Spleen (tissue), 13 donors: ENCODE measurements at places on chromosomes 7 and 10. TPM values are rescaled to one million over a fixed set of nuclear protein-coding genes. Genes with fewer than 3 reads are reported as not detected.
A peak's percentile ranks its signal among the peaks of the same experiment; 100 is the strongest.

DNA sequence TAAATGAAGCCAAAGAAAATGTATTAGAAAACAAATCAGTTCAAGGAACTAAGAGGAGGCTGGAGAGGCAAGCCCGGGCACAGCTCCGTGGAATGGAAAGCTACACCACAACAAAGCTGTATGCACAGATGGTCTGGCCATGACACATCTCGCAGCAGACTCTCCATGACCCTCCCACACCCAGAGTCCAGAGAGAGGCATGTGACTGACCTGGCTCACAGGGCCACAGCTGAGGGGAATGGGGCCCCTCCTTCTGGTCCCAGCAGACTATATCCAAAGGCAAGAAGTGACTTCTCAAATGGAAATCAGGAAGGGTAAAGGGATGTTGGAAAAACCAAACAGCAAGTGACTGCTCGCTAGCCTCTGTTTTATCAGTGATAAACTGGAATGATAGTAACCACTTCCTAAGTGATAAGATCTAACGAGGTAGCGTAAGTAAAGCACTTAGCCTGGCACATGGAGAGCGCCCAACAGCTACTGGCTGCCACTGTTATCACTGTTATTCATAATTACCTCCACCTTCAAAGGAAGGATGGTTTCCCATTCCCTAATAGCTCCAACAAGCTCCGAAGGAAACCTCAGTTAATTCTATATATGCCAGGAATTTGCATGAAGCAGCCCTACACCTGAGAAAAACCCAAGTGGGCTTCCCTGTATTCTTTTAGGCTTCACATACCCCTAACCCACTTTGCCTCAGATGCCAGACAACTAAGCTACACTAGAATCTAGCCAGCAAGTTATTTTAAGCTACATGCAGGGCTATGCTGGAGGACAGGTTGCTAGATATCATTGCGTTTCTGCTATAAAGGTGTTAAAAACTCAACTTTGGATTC is 8.4 kb downstream of the OSBPL3 start:
- no peak for DNase-seq

GRCh38 chr10:34386921-34387320 is 428.2 kb downstream of the PARD3 start:
- no peak for DNase-seq

DNA sequence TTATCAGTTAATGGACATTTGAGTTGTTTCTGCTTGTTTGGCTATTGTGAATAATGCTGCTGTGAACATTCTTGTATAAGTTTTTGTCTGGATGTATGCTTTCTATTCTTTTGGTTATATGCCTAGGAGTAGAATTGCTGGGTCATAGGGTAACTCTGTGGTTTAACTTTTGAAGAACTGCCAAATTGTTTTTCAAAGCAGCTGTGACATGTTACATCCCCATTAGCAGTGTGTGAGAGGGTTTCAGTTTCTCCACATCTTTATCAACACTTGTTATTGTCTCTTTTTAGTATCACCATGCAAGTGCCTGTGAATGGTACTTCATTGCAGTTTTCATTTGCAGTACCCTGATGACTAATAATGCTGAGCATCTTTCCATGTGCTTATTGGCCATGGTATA is 2.1 kb upstream of the NDUFB8 start:
- no peak for DNase-seq

GRCh38 chr10:3861795-3862194 is 76.8 kb upstream of the KLF6 start:
- DNase-seq: peak; percentile 72

GRCh38 chr7:101575168-101575567 is 53.9 kb downstream of the MYL10 start:
- DNase-seq: no peak

GRCh38 chr10:60388709-60389301 is 870 bp downstream of the ANK3 start:
- no peak for DNase-seq

- DNase-seq: no peak
These were observed 99.2 kb downstream of the ATXN7L1 start for GRCh38 chr7:105776986-105777910.

DNA sequence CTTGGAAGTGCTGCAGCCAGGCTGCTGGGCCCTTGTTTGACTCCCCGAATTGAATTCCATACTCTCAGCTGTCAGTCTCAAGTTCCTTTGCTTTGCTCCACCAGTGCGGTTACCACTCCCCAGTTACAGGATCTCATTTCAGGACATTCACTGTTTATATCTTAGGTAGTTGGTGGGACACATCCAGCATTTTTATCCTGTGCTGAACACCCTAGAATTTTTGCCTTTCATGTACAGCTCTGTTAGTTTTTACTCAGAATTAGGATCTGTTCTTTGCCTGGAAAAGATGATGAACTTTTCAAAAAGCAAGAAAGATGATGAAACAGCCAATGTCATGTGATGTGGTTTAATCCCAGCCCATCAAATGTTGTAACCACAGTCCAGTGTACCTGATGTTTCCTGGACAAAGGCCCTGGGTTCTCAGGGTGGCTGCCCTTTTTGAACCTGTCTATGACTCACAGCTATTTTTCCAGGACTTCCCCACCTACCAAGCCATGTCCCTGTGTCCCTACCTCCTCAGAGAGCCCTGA is 149.7 kb downstream of the NOC3L start:
- no peak for DNase-seq

The SYNPO2L gene
- not detected for total RNA-seq

- no peak for DNase-seq
These were observed 33.4 kb downstream of the XPNPEP1 start for GRCh38 chr10:109889867-109890266.

The WASHC2C gene
- 47.6 TPM for total RNA-seq

DNA sequence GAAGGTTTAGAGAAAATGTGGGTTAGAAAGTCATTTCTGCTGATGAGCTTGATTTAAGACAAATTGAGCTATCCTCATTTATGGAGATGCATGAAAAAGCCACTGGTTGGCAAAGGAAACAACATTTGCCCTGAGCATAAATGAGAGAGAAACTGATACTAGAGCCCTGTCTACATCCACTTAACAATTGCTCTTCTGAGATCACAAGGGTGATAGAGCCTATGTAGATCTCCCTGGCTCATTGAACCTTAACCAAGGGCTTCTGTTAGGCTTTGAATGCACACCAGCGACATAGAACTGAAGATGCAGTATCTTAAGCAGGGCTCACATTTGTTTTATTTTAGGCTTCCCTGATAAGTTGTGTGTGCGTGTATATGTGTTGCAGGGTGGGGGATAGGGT is 35.0 kb downstream of the GPR141 start:
- no peak for DNase-seq

The DCLRE1A gene
- 7.4 TPM for total RNA-seq

DNA sequence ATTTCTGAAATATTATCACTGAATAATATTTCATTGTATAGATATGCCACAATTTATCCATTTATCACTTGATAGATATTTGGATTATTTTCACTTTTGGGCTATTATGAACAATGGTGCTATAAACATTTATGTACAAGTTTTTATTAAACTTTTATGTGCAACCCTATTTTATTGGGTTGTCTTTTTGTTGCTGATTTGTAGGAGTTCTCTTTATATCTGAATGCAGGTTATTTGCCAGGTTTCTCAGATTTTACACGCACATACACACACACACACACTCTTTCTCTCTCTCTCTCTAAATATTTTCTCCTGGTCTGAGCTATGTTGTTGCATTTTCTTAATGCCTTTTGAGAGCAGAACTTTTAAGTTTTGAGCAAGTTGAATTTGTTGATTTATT is 36.2 kb downstream of the ADK start:
- no peak for DNase-seq

GRCh38 chr7:99429756-99430155 is 8.8 kb downstream of the PTCD1 start:
- no peak for DNase-seq

The COL1A2 gene
- total RNA-seq: 228 TPM

DNA sequence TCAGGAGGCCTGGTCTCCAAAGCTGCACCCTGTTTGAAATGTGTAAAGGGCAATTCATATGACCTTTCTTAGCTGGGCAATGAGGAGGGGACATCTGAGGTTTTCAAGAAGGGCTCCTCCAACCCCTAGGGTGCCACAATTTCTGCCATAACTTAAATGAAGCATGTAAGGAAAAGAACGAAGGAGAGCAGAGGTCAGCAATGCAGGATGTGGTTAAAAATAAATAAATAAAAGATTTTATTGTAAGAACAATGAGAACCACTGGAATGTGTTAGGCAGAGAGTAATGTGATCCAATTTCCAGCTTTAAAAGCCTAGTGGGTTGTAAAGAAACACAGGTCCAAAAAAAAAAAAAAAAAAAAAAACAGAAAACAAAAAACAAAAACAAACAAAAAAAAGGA is 673.1 kb downstream of the TNS3 start:
- no peak for DNase-seq

The TCAF2 gene
- total RNA-seq: 7.1 TPM

GRCh38 chr7:84091318-84091717 is 103.3 kb downstream of the SEMA3A start:
- DNase-seq: no peak

DNA sequence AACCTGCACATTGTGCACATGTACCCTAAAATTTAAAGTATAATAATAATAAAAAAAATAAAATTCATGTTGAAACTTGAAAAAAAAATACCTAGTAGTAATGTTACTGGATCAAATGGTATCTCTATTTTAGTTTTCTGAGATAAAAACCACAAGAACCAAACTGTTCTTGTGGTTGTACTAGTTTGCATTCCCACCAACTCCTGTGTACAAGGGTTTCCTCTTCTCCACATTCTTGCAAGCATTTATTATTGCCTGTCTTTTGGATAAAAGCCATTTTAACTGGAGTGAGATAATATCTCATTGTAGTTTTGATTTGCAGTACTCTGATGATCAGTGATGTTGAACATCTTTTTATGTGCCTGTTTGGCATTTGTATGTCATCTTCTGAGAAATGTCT is 177.7 kb downstream of the KIF20B start:
- DNase-seq: no peak

GRCh38 chr10:99304862-99305229 is 24.3 kb upstream of the CNNM1 start:
- DNase-seq: no peak

DNA sequence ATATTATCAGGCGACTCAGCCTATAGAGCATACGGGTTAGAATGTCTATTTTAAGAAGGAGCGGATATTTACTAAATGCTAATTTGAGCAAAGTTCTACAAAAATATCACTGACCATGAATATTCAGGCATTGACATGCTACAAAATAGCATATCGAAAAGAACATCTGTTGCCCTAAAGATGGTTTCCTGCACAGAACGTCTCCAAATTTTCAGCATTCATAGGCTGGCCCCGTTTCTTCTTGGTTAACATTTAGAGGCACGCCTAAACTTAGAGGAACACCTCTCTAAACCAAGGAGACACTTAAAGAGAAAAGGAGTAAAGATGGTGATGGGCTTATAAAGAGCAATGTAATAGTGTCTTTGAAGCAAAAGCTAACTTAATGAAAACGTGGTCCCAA is 1.3 kb upstream of the MINPP1 start:
- DNase-seq: no peak

DNA sequence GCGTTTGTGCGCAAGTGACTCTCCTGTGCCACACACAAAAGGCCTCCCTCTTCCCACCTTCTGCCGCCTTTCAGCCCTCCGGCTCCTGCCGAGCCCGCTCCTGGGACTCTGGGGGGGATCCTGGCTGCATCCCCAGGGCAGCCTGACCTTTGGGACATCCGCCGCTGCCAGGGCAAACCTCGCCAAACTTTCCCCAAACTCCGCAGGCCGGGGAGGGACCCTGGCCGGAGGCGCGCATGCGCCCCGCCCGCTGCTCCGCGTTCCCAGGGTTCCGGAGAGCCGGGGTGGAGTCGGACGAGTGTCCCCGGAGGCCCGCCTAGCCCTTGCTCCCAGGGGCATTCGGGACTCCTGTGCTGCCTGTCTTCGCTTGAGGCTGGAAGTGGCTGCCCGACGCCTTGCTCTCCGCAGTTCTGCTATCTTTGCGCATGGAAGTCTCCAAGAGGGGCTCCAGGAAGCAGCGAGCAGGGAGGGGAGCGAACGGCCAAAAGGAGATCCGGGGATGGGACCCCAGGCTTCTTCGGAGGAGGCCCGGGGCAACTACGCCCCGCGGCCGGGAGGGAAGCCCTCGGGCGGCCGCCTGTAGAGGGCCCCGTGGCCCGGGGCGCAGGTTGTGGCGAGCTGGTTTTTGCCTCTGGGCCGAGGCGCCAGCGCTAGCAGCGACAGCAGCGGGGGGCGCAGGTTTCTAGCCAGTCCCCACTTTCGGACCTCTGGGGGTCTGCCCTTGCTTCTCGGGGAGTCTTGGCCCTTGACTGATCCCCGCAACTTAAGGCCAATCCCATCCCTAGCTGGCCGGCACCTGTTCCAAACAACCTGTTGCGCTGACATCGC is 7.0 kb downstream of the PTF1A start:
- DNase-seq: no peak

GRCh38 chr7:44447874-44448425 is 42.5 kb downstream of the NUDCD3 start:
- DNase-seq: no peak

The MAD1L1 gene
- 51.8 TPM for total RNA-seq

The VENTX gene
- 10.4 TPM for total RNA-seq

GRCh38 chr7:1637155-1637554 is 32.9 kb upstream of the ELFN1 start:
- DNase-seq: no peak

The TMEM270 gene
- not detected for total RNA-seq

DNA sequence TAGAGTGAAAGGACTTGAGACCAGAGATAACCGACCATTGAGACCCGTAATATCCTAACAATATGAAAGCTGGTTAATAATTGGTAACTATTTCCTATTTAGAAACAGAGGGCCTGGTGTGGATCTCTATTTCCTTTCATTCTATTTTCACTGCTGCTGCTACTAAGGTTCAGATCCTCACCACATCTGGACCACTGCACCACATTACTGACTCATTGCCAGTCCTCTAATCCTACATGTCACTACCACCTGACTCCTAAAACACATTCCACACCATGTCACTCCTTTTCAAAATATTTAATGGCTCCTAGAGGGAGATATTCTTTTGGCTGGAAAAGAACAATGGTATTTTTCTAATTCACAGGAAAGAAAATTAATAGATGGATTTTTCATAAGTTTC is 6.4 kb downstream of the USP54 start:
- no peak for DNase-seq

The TMEM273 gene
- 25.6 TPM for total RNA-seq

DNA sequence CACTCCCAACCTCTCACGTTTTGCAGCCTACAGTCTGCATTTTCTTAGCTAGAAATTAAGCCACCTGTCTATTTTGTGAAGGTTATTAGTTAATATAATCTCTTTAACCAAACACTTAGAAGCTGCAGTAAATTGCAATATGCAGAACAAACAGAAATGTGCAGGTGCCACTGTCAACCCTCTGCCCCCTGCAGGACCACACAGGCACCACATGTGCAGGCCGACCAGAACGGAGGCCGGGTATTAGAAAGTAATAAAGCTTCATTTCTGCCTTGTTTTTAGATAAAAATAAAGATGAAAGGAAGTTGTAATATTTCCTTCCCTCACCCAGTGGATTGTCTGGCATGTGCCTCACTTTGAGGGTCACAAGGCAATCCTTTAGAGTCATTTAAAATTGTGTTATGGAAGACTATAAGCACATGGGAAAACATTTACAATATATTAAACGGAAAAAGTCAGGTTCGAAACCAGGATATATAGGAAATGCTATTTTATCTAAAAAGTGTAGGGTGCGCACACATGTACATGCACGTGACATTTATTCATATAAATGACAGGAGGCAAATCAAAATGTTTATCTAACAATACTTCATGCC is 158.2 kb downstream of the ARHGAP12 start:
- no peak for DNase-seq

The PPP1R3C gene
- total RNA-seq: 5.0 TPM

- peak; percentile 87 for DNase-seq
These were observed 811 bp downstream of the RGS10 start for GRCh38 chr10:119541459-119542356.
